ENCODE measurements at places on chromosomes 2 and 18.

DNA sequence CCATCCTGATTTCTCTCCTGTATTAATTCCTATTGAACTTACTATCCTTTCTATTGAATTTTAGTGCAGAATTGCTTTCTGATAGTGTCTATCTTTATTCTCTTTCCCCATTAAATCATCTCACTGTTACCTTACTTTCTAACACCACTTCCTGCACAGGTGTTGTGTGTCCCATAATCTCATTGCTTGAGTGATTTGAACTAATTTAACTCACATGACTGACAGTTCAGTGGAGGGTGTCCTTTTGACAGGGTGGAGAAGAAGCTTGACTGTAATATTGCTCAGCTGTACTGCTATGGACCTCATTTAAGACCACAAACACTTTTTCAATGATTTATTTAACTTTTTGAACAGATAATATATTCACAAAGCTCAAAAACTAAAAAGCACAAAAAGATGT lies 211.8 kb downstream of the NRXN1 start:
- DNase-seq, result no peak

- DNase-seq, result no peak
Observed at GRCh38 chr2:191152482-191153240, 1.9 kb upstream of the STAT4 start.

- DNase-seq, result no peak
Observed at GRCh38 chr2:69499242-69499641, 62.0 kb upstream of the NFU1 start.

- DNase-seq, result no peak
Observed at GRCh38 chr2:57126410-57126809, 920.2 kb upstream of the VRK2 start.

- no peak for DNase-seq
Observed at GRCh38 chr2:86017901-86018896, 87.5 kb downstream of the POLR1A start.

Data from DMS79 treated with DMSO at 0.1 percent for 48 hours (cell line).